ENCODE measurements at places on chromosomes 6 and 20.

- no peak for DNase-seq
Measured at GRCh38 chr6:105488516-105489215, 85.8 kb upstream of the PREP start.

DNA sequence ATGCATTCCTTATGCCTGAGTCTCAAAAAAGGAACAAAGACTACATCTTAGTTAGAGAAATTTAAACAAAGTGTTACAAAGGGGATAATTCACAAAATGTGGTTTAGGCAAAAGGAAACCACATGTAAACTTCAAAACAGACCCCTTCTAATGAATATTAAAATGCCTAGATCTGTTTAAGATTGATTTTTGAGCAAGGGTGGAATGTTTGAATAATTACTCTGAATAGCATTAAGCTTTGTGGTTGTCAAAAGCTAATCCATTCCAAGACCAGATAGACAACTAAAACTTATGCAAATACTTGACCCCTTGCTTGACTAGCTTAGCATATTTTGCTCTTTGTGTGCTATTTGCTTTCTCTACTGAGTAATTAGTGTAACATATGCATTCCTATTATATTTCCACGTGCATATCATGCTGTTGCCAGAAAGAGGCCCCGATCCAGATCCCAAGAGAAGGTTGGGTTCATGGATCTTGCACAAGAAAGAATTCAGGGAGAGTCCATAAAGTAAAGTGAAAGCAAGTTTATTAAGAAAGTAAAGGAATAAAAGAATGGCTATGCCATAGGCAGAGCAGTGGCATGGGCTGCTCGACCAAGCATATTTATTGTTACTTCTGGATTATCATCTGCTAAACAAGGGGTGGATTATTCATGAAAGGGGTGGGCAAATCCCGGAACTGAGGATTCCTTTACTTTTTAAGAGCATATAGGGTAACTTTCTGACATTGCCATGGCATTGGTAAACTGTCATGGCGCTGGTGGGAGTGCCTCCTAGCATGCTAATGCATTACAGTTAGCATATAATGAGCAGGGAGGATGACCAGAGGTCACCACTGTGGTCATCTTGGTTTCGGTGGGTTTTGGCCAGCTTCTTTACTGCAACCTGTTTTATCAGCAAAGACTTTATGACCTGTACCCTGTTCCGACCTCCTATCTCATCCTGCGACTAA lies 1193.4 kb upstream of the EYS start:
- no peak for DNase-seq

GRCh38 chr20:60964911-60965310 lies 287.1 kb upstream of the CDH4 start:
- no peak for DNase-seq

GRCh38 chr20:266596-267562 lies 9.4 kb downstream of the DEFB132 start:
- peak; percentile 96 for DNase-seq

DNA sequence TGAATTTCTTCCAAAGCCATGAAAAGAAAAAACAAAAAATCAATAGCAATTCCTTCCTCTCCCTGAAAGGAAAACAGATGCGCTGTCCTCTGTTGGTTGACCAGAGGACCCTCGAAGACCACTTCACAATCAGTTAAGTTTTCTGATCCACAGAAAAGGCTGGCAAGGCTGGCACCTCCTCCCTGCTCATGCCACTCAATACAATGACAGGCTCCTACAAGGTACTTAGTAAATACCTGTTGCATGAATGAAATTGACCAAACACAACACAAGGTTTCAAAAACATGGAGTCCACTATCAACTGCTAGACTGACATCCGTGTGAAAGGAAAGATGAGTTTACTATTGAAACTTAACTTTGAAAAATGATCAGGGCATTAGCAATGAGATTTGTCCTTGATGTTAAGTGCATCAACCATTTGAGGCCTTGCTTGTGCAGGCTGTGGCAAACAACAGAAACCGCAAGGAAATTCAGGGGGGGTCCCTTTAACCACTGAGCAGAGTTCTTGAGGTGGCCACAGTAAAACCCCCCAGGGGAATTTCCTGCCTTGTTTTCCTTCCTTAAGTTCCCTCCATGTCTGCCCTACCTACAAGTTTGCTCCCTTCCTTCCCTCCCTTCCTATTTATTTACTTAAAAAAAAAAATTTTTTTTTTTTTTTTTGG lies 27.9 kb upstream of the RTF2 start:
- peak; percentile 77 for DNase-seq

DNA sequence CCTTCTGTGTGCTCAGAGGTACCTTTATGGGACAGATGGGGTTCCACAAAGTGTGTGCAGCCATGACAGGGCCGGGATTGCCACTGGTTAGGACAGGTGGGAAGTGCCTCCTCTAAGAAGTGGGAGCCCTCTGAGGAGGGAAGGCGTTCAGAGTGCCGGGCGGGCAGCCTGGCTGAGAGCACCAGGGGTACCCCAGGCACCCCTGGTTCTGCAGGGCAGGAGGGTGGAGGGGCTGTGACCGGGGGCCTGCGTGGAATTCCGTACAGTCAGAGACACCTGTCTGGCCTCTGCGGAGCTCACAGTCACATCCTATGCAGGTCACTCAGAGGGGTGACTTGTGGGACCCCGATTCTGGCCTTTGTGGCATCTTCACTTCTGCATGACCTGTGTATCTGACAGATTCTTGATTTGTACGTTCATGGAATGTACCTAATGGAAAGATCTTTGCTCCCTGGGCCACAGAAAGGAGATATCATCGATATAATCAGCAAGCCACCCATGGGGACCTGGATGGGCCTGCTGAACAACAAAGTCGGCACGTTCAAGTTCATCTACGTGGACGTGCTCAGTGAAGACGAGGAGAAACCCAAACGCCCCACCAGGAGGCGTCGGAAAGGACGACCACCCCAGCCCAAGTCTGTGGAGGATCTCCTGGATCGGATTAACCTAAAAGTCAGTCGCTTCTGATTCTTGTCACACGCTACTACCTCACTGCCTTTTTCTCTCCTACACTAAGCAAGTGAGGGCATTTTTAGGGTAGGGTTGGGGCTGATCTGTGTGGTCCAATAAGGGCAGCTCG lies 190.9 kb downstream of the SASH1 start:
- no peak for DNase-seq

GRCh38 chr6:3380344-3381232 lies 76.3 kb downstream of the SLC22A23 start:
- DNase-seq, result no peak

GRCh38 chr6:133368664-133369063 lies 127.5 kb downstream of the EYA4 start:
- DNase-seq, result no peak

GRCh38 chr20:235891-236290 lies 8.8 kb downstream of the DEFB129 start:
- DNase-seq, result no peak

GRCh38 chr6:88611721-88612120 lies 351.7 kb downstream of the RNGTT start:
- DNase-seq, result no peak

- DNase-seq, result no peak
Measured at GRCh38 chr6:37442416-37443215, 9.6 kb downstream of the CMTR1 start.

- DNase-seq, result no peak
Measured at GRCh38 chr6:137236581-137237355, 17.6 kb upstream of the IFNGR1 start.

- no peak for DNase-seq
Measured at GRCh38 chr6:16427124-16427523, 188.7 kb downstream of the GMPR start.

GRCh38 chr6:100466410-100467128 lies 1.8 kb upstream of the SIM1 start:
- no peak for DNase-seq

DNA sequence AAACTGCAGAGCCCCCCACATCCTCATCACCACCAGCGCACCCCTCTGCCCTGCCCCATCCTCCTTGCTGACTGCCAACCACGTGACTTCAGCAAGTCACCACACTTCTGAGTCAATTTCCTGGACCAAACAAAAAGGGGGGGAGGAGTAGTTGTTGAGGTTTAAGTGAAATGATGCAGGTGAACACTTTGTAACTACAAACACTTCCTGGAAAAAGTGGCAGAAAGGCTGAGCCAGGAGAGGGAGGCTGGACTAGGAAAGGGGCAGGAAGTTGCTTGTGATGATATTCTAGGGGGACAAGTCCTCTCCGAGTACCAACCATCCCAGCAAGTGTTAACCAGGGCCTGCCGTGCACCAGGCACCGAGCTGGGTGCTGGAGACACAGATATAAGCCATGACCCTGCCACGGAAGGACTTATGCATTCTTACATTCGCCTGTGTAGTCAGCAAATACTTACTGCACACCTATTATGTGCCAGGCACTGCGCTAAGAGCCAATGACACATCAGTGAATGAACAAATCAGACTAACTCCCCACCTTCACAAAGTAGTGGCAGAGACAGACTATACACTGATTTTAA lies 67.3 kb downstream of the PREX1 start:
- peak; percentile 78 for DNase-seq

DNA sequence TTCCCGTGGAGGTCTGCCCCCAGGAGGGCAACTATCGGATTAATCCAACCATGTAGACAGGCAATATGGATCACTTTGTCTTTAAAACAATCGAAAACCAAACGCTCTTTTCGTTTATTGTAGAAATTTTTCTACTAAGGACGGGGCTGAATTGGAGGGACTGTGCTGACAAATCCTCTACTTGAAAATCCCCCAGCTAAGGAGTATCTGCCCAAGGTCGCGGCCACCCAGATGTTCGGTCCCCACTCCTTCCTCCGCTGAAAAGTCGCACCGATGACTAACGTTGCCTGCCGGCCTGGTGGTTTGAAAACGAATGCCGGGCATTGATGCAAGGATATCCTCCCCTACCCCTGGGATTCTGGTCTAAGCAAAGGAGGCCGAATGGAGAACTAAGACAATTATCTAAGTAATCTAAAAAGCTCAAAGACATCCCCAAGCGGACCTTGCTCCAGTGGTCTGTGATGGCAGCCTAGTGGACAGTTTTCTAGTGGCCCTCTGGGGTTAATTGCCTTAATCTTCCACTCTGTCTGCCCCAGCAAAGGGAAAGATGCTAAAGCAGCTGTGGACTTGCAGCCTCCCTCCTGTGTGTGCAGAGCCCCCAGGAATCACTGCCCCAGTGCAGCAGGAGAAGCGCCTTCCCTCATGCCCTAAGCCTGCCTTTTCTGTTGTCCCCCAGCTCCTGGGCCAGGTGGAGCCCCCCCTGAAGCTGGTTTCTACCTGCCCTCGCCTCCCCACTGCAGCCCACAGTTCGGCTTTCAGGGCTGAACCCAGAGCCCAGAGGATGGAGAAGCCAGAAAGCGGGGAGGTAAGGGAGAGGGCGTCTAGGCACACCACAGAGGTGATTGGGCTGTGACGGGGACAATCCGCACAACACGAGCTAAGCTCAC lies 3.6 kb upstream of the FOXC1 start:
- no peak for DNase-seq

GRCh38 chr6:135362124-135362523 lies 135.4 kb downstream of the AHI1 start:
- no peak for DNase-seq

- no peak for DNase-seq
Measured at GRCh38 chr6:2725999-2726567, 24.6 kb downstream of the MYLK4 start.

DNA sequence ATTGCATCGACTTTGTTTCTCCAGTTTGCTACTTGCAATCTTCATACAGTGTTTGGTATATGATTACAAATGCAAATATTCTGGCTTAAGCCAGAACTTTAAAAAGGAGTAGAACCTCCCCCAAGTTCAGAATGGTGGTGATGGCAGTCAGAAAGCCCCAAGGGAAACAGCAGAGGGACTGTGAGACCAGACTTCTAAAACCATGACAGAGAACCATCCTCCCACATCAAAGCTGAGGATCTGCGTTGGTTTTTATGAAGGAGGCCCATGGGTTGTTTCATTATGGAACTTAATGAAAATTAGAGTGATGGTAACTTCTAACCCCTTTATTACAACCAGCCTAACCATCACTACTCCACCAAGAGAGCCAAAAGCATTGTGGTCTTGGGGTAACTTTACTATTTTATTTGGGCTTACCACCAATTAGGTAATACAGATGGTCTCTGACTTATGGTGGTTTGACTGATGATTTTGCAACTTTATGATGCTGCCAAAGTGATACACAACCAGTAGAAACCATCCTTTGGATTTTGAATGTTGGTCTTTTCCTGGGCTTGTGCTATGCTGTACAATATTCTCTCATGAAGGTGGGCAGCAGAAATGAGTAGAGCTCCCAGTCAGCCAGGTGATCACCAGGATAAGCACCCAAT lies 10.9 kb upstream of the MRS2 start:
- DNase-seq, result no peak

GRCh38 chr6:168273441-168274036 lies 46.0 kb downstream of the DACT2 start:
- no peak for DNase-seq

DNA sequence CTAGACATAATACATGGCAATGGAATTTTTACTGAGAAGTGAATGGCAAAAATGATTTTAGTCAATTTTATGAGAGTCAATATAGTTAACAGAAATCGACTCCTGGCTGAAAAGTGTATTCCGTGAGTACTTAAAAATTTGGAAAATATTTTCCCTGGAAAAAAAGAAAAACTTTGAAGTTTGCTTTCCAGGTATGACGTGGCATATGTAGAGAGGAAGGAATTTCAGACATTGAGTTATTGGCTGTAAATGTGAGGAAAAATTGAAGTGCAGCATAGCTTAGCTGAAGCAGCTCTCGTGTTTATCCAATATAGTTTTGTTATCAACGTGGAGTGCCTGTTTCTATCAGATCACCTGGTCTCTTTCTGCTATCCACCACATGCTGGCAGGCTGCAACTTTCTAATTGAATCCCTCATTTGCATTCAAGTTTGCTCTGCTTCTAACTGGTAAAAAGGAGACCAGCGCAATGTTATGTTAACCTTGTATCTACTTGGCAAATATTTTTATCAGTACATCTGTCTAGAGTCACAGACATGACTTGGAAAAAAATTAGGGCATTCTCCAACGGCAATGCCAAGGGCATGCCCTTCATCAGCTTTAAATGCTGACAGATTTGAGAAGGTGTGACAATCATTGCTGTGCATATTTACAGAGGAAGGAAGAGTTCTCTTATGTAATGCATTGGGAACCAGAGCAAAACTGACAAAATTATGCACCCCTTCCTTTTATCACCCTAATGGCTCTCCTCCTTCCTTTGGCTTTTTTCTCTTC lies 1102.8 kb upstream of the FLRT3 start:
- no peak for DNase-seq

All from stimulated activated CD8-positive, alpha-beta memory T cell treated with anti-CD3 and anti-CD28 coated beads, Interleukin-4, amount 100 ng/mL, for 48 hours (primary cell).